ENCODE measurements at places on chromosomes 13 and 19. TPM values are rescaled to one million over a fixed set of nuclear protein-coding genes. Genes with fewer than 3 reads are reported as not detected.

RETN gene
- total RNA-seq = not detected

STXBP2 gene
- total RNA-seq = 67.1 TPM

IGFL2 gene
- not detected for total RNA-seq

ELAVL1 gene
- 98.7 TPM for total RNA-seq

LGALS7 gene
- total RNA-seq = not detected

FXYD1 gene
- total RNA-seq = not detected

CCL25 gene
- total RNA-seq = not detected

NLRP7 gene
- not detected for total RNA-seq

URI1 gene
- total RNA-seq = 44.7 TPM
